ENCODE measurements at places on chromosomes 4 and X.

DNA sequence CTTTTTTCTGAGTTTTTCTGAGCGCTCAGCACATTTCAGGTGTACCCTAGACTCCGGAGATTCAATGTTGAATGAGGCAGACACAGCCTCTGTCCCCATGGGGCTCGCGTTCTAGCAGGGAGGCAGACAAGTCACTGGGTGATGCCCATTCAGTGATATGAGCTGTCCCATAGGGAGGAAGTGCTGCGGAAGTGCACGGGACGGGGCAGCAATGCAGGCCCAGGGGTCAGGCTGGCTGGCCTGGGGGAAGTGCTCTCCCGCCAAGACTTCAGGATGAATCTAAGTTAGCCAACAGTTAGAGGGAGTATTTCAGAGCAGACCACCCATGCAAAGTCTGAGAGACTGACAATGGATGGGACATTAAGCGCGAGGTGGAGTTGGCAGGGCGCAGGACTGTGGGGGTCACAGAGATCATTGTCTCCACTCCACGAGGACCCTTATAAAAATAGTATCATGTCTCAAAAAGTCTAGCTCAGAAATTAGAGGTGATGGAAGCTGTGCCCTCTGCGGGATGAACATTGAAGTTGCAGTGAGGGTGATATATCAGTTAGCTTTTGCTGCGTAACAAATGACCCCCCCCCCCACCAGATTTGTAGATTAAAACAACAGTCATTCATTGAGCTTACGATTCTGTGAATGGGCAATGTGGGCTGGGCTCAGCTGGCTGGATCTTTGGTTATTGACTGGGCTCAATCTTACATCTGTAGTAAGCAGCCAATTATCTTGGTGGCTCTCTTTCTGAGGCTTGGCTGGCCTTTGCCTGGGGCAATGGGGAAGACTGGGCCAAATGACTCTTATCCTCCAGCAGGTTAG is 16.4 kb downstream of the PSAPL1 start:
- no peak for DNase-seq

- DNase-seq: no peak
These were observed 939.4 kb downstream of the C4orf33 start for GRCh38 chr4:130035391-130035790.

- DNase-seq: no peak
These were observed 102.8 kb downstream of the CHRDL1 start for GRCh38 chrX:110692866-110693265.

DNA sequence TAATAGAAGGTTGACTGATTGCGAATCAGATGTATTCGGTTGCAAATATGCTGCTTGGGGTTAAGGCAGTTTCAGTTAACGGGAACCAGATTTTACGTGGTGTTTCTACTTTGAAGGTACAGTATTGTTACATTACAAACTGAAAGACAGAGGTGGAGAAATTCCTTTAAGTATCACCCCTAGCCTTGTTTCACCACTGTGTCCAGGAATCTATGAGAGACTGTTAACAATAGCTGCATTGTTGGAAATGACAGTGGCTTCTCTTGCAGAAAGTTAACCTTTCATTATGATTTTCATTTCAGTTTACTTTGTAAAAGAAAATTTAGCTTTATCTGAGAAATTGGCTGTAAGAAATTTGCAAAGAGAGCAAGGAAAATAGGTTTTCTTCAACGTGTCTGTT is 2.6 kb downstream of the CDKL5 start:
- DNase-seq: no peak

DNA sequence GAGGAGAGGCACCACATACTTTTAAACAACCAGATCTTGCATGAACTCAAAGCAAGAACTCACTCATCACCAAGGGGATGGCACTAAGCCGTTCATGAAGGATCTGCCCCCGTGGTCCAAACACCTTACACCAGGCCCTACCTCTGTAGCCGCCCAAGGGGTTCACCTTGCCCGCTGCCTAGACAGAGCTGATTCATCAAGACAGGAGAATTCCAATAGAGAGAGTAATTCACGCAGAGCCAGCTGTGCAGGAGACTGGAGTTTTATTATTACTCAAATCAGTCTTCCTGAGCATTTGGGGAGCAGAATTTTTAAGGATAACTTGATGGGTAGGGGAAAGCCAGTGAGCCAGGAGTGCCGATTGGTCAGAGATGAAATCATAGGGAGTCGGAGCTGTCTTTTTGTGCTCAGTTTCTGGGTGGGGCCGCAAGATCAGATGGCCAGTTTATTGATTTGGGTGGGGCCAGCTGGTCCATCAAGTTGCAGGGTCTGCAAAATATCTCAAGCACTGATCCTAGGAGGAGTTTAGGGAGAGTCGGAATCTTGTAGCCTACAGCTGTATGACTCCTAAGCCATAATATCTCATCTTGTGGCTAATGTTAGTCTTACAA is 364.7 kb downstream of the PCDH7 start:
- no peak for DNase-seq

DNA sequence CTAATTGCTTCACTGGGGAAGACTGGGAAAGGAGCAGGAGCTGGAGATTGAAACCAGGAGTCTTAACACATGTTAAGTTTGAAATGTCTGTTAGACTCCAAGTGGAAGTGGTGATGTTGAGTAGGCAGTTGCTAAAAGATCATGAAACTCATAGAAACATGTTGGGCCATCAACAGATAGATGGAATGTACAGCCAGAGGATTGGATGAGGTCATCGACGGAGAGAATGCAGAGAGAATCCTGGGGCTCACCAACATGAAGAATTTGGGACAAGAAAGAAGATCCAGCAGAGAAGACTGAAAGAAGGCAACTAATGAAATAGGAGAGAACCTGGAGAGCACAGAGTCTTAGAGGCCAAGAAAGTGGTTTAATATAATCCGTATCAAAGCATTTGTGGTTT is 19.4 kb upstream of the TSPAN5 start:
- DNase-seq: no peak

GRCh38 chr4:37673538-37674192 is 12.5 kb downstream of the RELL1 start:
- no peak for DNase-seq

DNA sequence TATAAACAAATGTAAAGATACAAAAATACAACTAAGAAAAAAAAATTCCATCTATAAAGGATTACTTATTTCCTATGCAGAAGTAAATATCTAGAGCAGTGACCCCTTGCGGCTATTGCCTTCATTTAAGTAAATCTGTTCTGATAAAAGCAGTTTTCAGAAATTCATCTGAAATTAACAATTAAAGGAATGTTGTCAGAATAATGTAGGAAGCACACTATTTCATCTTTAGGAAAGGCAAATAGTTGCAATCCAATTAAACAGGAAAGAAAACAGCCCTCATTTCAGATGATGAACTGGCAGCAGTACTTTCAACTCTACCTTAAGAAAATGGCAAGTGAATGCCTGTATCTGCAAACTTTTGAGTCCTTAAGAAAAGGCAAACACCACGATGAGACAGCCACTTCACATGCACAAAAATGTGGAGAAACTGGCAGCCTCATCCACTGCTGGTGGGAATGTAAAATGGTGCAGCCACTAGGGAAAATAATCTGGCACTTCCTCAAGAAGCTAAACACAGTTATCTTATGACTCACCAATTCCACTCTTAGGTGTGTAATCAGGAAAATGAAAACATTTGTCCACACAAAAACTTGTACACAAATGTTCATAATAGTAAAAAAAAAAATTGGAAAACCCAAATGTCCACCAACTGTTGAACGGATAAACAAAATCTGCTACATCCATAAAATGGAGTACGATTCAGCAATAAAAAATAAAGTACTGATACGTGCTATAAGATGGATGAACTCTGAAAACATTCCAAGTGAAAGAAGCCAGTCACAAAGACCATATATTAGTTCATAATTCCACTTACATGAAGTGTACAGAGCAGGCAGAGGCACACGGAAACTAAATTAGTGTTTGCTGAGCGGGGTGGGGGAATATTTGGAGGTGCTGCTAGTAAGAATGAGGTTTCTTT is 2.0 kb upstream of the THAP9 start:
- peak; percentile 53 for DNase-seq

GRCh38 chr4:664713-665231 is 9.3 kb downstream of the ATP5ME start:
- no peak for DNase-seq

DNA sequence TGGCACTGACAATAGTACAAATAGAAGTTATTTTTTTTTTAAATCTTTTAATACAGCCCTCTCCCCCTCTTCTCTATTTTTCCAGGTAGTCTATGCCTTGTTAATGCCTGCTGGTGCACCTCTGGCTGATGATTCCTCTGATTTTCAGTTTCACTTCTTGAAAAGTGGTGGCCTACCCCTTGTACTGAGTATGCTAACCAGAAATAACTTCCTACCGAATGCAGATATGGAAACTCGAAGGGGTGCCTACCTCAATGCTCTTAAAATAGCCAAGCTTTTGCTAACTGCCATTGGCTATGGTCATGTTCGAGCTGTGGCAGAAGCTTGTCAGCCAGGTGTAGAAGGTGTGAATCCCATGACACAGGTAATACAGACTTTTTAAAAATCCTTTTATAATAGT is 99.1 kb downstream of the USP9X start:
- no peak for DNase-seq

DNA sequence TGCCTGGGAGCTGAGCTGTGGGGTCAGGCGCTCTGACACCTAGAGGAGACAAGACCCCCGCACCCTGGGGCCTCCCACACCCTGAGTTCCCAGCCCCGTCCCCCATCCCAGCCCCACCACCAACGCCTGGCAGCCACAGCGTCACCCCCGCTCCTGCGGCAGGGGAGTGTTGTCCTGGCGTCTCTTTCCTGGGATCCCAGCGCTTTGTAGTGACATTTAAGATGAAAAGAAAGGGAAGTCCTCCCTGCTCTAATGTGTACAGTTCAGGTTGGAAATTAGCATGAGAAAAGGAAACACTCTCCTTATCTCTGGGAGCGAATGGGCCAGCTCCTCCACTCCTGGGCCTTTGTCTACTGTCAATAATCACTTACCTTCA is 112.1 kb downstream of the FAM53A start:
- DNase-seq: no peak

DNA sequence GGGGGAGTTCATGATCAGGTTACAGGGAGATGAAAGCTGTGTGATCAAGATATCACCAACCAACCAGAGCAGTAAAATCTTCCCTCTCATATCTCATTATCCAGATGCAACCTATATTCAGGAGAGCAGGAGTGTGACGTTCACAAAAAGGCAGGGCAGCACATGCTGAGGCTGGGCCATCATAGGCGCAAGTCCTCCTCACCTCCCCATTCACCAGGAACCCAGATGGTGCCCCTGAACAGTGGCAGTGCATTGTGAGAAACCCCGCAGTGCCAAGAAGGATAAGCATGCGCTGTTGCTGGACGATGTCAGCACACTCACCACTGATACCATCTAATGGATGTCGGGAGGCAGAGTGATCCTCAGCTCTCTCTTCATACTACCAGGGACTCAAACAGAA is 170.9 kb downstream of the COL25A1 start:
- DNase-seq: no peak

DNA sequence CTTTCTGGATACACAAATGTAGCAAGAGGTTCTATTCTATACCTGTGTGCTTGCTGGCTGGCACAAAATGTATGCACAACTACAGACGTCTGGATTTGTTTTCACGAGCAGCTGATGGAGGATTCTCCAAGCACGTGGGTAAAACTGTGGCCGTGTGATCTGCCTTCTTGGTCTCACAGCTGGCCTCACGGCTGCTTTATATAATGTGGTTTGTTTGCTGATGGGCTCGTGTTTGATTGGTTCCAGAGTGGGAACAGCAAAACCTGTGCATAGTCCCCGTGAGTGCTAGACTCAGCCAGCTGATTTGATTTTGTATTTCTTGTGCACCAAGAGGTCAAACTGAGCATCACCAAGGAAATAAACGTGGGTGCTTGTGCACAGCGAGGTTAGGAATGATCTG is 262.6 kb upstream of the RPS6KA3 start:
- no peak for DNase-seq

- no peak for DNase-seq
These were observed 32.8 kb upstream of the SGMS2 start for GRCh38 chr4:107791902-107792301.

DNA sequence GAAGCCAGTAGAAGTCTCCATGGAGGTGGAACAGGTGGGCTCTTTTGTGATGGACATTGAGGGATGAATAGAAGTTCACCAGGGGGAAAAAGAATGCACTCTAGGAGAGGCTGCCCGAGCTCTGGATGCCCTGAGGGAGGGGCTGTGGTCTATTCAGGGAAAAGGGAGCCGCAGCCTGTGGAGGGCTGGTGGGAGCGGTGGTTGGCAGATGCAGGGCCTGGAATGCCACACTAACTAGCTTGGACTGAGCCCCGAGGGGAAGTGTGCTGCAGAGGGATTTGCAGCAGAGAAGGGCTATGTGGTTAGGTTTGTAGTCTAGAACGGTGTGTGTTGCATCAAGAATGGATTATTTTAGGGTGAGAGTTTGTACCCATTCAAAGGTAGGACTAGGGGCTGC is 29.5 kb upstream of the PSAPL1 start:
- no peak for DNase-seq

- no peak for DNase-seq
These were observed 37.1 kb upstream of the GPM6B start for GRCh38 chrX:13854003-13854402.

DNA sequence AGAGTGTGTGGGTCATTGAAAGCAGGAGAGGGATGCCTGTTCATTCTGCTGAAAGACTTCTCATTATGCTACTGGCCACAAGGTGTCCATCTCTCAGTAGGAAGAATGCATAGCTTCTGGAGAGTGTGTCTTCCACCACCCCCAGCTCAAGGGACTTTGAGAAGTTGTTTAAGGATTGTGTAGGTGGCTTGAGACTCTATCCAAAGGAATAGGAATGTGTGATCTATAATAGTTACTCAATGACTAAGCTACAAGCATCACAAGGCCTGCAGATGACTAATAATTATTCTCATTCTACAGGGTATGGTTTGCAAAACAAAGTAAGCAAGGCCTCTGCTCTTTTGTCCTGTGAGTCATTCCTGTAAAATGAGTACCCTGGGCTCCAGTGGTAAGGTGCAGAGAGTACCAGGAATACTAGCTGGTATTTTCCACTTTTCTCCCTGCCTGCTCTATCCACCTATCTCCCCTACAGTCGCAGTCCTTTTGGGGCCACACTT is 279.8 kb upstream of the BOD1L1 start:
- peak; percentile 71 for DNase-seq

GRCh38 chr4:152454398-152455011 is 81.4 kb downstream of the FBXW7 start:
- DNase-seq: peak; percentile 21

DNA sequence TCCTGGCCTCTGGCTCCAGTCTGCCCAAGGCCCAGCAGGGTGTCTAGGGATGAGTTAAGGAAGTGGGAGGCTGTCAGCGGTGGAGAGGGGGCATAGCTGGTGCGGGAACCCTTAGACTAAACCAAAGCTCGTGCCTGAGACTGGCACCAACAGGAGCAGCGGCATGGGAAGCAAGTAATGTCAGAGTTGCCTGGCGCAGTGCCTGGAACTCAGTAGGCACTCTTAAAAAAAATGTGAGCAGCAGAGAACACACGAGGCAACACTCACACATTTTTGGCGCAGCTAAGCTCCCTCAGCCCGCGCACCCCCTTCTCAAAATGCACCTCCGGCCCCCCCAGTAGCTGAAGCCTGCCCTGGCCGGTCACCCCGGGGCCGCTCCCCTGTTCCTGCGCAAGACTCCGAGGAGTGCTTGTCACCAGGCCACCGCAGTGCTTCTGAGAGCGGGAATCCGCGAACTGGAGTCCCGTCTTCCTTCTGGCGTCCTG is 583 bp downstream of the GABRE start:
- peak; percentile 26 for DNase-seq

All from AG08396 (cell line).